Liver (tissue), 10 donors: ENCODE measurements at places on chromosomes 16 and 17. TPM values are rescaled to one million over a fixed set of nuclear protein-coding genes. Genes with fewer than 3 reads are reported as not detected.

Gene CLEC10A
- polyA plus RNA-seq = 4.0 TPM

GRCh38 chr16:20622498-20622870, 46.3 kb upstream of the ACSM2B start:
- no peak for DNase-seq

GRCh38 chr17:41575336-41575735, 3.5 kb upstream of the KRT9 start:
- no peak for DNase-seq

- DNase-seq = peak; percentile 69
These were observed 110.8 kb downstream of the C16orf78 start for GRCh38 chr16:49484451-49484849.

DNA sequence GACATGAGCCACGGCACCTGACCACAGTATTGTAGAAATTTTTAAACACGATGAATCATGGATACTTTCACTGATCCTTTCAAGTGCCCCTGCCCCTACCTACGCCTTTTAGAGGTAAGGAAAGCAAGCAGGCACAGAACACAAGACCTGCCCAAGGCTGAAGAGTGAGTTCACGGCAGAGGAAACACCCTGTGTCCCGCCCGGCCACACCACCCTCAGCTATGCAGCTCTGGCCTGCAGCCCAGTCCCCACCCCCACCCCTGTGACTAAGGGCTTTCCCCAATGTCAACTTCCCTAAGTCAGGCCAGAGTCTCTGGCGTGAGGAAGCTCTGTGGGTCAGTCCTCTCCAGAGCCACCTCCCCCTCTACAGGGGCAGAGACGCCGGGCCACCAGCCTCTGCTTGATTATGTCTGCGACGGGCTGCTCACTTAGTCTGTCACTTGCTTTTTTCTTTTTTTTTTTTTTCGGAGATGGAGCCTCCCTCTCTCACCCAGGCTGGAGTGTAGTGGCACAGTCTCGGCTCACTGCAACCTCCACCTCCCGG, 8.4 kb downstream of the SLC16A5 start:
- DNase-seq = peak; percentile 95

DNA sequence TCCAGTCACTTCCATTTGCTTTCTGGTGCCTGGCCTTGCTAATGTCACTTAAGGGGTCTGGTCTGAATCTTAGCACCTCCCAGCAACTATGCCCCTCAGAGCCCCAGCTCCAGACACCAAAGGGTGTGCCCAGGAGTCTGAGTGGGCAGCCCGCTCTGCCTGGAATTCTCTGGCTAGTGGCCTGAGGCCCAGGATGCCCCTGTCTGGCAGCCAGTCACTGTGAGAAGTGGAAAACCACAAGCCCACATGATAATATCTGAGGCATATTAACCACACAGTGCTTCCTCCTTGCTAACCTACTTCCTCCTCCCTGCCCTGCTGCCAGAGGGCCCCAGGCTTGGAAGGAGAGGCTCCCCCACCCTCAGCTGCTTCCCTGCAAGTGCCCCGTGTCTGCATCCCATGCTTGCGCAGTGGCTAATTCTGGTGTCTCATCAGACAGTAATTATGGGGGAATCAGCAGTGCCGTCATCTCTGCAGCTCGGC, 14.0 kb downstream of the SRCIN1 start:
- DNase-seq = no peak

GRCh38 chr17:78687944-78688343, 94.1 kb downstream of the CYTH1 start:
- no peak for DNase-seq

DNA sequence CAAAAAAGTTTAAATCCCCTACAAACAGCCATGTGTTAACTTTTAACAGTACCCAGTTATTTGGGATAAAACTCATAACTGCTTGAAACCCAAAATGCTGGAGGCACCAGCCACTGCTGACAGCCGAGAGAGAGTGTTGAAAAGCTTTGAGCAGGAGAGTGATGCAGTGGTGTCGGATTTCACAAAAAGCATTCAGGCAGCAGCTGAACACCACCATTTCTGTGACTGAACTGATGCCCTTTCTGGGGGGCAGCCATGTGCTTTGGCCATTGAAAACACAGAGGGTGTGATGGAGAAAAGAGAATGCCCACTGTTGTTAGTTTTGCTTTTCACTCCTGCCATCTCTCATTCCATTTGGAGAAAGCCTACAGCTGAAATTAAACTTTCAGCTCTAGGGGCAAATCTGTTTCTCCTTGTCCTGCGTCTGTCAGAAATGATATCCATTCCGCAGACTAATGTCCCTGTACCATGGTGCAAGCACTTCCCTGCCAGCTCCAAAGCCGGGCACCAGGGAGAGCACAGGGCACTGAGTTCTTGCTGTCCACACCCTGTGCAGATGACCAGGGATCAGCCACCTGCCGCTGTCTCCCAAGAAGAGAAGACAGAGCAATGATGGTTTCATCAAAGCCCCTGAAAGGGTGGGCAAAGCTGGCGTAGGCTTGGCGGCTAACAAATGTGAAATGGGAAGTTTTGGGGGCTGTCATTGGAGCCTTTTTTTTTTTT, 16.6 kb upstream of the MLYCD start:
- no peak for DNase-seq
